Renal cortex interstitium (tissue), 15 donors: ENCODE measurements at places on chromosomes 5 and 9. TPM values are rescaled to one million over a fixed set of nuclear protein-coding genes. Genes with fewer than 3 reads are reported as not detected.

FGFR4 gene
- polyA plus RNA-seq = 85.7 TPM

CARD19 gene
- polyA plus RNA-seq = 22.5 TPM

DNA sequence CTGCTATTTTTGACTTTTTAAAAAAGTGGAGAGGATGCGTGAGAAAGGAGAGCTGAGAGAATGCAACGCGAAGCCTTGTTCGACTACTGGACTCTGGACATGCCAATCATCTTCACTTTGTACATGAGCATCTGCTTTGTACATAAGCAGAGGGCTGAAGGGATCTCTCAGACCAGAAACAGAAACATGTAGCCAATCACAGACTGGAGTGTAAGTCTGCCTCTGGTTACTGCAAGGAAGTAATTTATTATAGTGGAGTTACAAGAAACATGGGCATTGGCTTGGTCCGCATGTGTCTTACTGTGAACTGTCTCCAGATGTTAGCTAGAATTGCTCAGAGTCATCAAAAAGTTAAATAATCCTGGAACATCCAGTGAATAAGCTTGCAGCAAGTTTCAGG, 190.0 kb upstream of the GRAMD2B start:
- no peak for DNase-seq

DNA sequence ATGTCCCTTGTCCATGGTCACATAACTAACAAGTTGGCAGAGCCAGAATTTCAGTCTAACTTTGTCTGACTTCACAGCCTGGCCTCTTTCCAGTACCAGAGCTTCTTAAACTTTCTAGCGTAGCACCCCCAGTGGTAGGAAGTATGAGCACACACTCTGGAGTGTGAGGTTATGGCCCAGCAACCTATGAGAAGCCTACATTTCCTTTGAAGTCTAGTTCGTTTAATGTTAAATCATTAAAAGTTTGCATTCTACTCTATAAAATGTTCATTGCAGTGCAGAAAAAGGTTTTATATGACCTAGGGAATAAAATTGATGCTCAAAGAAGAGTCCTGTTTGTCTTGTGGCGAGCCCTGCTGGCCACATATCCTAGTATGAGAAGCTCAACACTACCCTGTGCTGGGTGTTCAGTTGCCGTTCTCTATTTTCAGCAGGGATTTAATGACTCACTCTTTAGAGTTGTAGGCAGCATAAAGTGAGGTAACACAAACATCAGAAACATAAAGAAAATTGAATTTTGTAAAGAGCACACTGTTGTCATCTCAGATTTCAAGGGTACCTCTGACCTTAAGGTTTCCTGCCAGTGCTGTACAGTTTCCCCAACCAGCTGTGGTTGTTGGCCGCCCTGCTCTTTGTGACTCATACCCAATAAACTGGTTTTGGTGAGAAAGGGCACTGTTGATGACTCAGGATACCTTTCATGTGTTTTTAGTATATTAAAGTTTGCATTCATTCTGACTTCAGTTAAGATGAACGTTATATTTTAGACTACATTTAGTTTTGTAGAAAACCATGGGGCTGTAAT, 14.3 kb downstream of the MCCC2 start:
- peak; percentile 13 for DNase-seq

GRCh38 chr5:103109277-103109676, 10.7 kb downstream of the GIN1 start:
- no peak for DNase-seq

DNA sequence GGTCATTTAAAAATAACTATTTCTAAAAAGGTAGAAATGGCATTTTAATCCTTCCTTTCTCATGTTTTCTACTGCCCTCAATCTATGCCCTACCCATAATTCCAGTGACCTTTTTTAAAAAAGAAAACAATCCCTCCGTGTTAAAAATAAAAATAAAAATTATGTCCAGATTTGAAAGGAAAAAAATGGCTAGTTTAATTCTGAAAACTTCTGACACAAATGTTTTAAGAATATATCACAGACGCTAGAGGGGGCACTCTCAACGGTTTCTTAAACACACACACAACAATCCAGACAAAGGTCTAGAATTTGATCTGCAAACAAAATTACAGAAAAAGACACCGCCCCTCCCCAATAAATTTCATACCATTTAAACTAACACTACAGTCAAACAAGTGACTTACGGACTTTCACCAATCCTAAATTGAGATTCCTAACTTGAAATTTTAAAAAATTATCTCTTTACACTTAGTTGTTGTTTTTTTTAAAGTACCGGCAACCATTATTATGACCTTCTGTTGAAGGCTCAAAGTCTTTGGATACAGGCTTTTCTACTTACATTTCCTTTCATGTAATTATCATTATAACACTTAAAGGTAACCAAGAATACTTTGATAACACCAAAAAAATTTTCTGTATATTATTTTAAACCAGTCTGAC, 38.2 kb downstream of the CLINT1 start:
- peak; percentile 36 for DNase-seq

DNA sequence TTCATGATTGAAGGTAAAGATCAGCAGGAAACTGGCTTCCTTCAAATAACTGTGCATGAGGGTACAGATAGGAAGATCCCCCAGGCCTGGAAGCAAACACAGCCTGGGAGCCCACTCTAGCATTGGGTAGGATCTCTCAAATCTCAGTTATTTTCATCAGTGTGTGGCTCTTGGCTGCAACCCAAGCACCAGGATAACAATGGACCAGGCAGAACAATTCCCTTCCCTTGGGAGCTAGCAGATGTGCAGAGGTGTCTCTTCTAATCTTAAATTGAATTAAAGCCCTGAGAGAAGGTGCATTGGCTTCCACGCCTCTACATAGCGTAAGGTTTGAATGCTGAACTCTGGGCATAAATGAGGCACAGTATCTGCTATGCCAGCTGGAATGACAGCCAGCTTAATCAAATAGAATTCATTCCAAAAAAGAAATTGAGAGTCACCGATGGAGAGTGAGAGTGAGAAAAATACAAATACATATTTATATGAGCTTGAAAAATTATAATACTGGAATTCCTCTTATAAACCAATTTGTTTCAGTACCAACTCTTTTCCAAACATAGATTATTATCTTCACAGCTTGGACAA, 957.3 kb downstream of the CDH12 start:
- DNase-seq = no peak

- no peak for DNase-seq
Observed at GRCh38 chr9:33172256-33173238, 5.4 kb upstream of the B4GALT1 start.

DNA sequence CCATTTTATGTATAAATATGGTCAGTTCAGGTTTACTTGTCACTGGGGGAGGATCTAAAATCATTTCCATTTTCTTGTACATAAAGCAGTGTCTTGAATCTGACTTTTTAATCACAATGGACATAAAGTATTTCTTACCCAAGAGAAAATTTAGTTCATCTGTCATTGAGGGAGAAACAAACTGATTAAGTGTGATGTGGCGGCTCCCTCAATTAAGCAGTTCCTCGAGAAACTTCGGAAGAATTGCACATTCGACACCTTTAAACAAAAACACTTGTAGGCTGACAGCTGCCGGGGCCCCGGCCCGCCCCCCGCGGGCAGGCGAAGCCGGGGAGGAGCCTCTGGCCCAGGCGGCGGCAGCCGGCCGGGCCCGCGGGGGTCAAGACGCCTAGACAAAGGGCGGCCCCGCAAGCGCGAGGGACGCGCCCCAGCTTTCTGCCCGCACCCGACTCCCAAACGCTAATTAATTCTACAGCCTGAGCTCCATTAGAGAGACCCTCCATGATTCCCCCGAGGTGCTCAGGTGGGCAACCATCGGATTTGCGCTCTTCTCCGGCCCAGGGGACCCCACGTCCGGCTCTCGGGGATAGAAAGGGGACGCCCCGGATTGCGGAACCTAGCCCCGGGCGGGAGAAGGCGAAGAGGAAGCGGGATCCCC, 750 bp downstream of the TRIM36 start:
- DNase-seq = no peak

DNA sequence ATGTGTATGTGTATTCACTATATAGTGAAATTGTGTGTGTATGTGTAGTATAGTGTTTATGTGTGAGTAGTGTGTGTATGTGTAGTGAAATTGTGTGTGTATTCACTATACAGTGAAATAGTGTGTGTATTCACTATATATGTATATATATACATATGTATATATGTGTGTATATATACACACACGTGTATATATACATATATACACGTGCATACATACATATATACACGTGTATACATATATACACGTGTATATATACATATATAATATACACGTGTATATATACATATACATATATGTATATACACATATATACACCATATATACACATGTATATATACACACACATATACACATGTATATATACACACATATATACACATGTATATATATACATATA, 403.6 kb upstream of the TUSC1 start:
- no peak for DNase-seq

DNA sequence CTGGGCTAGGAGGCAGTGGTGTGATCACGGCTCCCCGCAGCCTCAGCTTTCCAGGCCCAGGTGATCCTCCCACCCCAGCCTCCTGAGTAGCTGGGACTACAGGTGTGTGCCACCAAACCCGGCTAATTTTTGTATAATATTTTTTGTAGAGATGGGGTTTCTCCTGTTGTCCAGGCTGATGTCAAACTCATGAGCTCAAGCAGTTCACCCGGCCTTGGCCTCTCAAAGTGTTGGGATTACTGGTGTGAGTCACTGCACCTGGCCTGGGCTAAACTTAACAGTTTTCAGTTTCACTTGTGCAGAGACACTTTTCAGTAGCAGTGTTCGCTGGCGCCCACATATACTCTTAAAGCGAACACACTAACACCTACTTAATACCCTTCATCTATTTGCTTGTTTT, 205.6 kb upstream of the ZNF608 start:
- no peak for DNase-seq

DNA sequence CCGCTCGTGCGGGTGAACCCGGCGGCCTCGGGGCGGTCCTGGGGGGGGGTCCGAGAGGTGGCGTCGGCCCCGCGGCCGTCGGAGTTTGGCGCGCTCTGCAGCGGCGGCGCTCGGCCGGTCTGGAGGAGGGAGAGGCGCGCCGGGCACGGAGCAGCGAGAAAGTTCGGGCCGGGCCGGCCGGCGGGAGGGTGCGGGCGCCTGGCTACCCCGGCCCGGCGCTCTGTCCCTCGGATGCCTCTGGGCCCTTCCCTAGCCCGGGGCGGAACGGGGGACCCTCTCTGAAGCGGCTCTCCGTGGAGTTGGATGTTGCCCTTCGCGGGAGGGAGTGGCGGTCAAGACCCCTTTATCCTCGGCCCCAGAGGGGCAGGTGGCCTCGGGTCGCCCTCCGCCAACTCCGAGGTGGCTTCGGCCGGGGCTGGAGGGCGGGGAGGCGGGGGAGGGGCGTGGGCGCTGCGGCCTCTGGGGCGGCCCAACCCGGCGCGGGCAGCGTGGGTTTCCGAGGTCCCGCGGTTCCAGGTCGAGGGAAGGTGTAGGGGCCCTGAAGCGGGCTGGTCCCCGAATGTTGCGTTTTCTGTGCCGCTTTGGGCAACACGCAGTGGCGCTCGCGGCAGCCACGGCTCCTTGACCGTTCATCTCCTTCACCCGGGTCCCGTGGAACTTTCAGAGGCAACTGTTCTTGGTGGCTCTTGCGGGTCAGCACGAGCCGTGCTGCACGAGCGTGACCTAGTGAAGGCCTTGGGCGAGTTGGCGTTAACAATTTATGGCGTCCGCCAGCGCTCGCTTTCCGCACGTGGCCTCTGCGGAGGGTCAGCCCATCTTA, 290.5 kb downstream of the DOCK8 start:
- no peak for DNase-seq

GRCh38 chr9:94031380-94031779, 52.9 kb upstream of the PTPDC1 start:
- no peak for DNase-seq

- no peak for DNase-seq
Observed at GRCh38 chr9:88947581-88948573, 43.4 kb upstream of the S1PR3 start.

DNA sequence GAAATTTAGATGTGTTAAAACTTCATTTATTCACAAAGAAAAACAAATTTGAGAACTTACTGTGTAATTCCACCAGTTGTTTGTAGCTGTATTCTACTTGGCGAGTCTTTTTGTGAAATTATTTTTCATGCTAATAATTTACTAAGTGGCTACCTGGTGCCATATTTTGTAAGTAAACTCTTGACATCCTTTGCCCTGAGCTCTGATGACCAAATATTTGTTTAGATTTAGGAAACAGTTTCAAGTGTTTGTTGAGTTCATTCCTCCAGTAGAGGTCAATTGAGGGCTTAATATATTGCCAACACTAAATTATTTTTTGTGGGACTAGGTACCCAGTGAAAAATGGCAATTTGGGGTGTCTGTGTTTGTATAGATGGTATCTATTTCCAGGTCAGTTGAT, 3.7 kb downstream of the CNTLN start:
- no peak for DNase-seq

GRCh38 chr9:27088981-27089380, 20.0 kb upstream of the TEK start:
- DNase-seq = no peak

DNA sequence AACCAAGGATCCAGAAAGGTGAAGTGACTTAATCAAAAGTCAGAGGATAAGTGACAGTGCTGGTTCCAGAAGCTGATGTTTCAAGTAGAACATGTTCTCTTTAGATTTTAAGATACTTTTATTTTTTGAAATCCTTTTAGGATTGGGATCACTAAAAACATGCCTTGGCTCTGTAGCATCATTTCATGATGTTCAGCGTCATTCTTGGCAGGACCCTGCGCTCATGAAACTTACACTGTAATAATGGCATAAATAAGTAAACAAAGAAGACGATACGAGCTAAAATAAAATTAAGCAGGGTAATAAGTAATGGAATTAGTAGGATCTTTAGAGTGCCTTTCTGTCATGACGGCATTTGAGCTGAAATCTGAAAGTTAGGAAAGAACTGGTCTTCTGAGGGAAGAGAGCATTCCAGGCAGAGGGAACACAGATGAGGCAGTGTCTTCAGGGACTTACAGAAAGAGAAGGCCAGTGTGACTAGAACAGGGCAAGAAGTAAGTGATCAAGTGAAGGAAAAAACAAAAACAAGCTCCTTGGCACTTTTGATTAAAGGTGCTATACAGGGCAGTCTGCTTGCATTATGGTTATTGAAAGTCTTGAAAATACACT, 19.9 kb downstream of the CTNNA1 start:
- no peak for DNase-seq

DNA sequence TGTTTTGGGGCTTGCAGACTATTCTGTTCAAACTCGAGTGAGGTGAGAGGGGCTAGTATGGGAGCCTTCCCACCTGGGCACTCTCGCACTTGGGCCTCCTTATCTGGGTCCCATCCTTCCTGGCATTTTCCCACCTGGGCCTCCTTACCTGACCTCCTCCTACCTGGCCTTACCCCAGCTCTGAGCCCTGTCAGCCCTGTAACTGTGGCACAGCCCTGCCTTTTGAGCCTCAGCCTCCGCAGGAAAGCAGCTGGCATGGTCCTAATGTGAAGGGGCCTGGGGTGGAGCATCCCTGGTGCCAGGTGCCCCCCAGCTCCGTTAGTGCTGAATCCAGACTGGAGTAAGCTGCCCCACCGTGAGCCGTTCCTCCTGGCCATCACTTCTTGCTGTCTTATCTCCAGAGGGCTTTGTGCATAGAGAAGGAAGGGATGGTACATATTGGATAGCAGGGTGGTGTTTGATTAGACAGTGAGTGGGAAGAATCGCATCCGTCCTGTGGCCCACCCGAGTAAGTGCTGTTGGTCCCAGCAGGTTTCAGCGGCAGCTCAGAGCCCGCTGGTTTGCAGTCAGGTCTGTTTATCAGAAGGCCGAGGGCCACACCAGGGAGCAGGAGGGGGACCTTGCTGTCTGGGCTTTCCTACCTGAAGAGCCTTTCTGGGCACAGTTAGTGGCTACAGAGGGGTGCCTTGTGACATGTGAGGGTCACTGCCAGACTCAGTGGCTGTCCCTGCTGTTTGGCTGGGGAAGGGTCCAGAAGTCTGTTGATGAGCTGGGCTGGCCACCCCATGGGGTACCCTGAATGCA, 76.5 kb downstream of the WNK2 start:
- no peak for DNase-seq
